ENCODE measurements at places on chromosomes 6 and 20.

DNA sequence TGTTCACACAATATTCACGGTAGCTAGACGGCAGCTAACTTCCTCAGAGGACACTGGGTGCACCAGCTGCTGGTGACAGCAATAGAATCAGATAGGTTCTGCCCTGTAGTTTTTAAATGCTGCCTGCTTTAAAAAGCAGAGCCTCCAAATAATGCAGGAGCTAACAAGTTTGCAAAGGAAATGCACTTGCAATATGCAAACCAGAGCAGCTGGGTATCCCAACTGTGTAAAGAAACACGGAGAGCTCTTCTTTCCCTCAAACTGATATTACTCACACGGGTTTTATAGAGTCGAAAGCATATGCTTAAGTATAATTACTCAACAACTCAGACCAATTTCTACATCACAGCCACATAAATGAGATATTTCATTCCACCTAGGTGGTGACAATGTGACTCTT lies 432.7 kb downstream of the TFAP2A start:
- no peak for DNase-seq

GRCh38 chr6:123966618-123967017 lies 163.0 kb downstream of the NKAIN2 start:
- DNase-seq, result no peak

GRCh38 chr6:37021356-37022129 lies 16.1 kb downstream of the FGD2 start:
- peak; percentile 64 for DNase-seq

GRCh38 chr6:13920552-13920951 lies 4.2 kb upstream of the RNF182 start:
- DNase-seq, result peak; percentile 39

- no peak for DNase-seq
Measured at GRCh38 chr6:36430351-36430750, 12.3 kb downstream of the PXT1 start.

GRCh38 chr20:11015440-11015839 lies 341.6 kb upstream of the JAG1 start:
- no peak for DNase-seq

DNA sequence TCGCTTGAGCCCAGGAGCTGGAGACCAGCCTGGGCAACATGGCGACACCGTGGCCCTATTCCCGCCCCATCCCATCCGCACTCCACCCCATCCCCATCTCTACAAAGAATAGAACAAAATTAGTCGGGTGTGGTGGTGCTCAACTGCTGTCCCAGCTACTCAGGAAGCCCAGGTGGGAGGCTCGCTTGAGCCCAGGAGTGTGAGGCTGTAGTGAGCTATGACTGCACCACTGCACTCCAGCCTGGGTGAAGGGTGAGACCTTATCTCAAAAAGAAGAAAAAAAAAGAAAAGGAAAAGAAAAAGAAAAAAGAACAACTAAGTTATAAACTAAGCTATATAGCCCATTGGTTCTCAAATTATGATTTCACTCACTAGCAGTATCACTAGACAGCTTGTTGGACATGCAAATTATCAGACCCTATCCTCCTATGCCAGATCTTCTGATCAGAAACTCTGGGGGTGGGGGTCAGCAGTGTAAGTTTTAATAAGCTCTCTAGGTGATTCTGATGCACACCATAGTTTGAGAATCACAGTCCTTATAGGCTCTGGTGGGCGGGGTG lies 491 bp upstream of the ITCH start:
- peak; percentile 46 for DNase-seq

DNA sequence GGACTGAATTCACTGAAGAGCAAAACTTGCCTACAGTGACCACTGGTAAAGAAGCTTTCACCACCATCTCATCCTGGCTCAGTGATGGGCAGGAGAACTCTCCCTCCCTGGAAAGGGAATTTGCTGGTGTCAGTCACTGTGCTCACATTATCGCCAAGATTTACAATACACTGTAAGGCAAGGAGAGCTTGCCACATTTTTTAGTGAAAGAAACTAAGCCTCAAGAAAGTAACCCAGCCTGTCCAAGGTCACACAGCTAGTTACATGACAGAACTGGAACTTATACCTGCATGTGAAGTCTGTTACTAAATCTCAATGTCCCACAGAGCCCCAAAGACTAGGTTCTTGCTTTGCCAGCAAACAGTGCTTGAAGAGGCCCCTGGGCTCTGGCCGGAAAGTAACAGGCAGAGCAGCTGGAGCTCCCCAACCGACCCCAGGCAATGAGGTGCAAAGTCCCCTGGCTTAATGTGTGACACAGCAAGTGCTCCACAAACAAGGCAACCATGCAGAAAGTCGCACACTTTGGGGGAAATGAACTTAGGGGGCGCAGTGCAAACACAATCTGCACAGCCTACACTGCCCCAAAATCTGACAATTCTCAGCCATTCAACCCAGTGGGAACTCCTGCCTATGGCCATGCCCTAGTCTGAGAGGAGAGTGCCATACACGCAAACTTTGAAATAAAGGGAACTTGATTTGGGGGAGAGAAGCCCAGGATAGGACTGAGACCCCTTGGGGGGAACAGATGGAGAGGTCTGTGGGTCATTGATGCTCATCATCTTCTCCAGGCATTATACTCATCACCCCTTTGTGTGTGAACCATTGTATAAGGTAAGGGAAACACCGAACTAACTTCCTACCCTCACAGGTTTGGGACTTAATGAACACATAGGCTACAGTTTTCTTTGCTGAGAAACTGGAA lies 1.9 kb downstream of the BCL2L1 start:
- DNase-seq, result peak; percentile 78

GRCh38 chr20:35171753-35172433 lies at the start of gene PROCR:
Gene PROCR, plus strand, starts transcription at chr20:35172072. Its CDS starts 83 bp downstream, at chr20:35172155.
- DNase-seq, result peak; percentile 93

DNA sequence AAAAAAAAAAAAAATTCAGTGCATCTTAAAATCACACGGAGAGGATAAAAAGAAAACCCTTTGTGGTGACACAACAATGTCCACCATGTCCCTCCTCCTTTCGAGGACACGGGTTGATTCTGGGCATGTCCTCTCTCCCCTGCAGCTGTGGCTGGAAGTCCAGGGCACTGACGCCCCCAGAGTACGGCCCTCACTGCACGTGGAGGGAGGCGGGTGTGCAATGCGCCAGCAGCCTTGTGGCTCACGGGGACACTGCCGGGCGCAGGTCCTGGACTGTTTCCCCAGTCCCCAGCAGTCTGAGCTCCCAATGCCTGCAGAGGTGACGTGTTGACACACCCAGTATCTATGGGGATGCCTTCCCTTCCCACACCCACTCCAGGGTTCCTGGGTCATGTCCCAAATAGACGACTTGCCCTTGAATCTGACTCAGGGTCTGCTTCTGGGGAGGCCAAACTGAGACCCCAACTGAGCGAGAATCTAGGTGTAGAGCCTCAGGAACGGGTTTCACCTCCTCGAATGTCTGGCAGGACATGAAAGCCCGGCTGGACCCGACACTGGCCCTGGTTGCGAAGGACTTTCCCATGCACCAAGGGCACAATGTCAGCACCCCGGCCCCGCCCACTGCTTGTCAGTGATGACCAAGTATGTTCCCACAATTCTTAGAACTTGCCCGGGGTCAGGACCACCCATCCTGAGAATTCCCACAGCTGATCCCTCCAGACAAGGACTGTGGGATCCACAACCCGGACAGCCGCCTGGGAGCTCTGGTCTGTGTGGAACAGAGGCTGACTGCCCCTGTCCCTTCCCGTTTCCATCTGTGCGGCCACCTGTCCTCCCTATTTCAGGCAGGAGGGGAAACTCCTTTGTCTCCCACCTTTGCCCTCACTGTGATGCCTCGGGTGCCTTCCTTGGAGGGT lies 425.1 kb upstream of the SULF2 start:
- no peak for DNase-seq

- DNase-seq, result no peak
Measured at GRCh38 chr6:91082311-91082832, 495.5 kb upstream of the MAP3K7 start.

GRCh38 chr6:143823548-143823947 lies 19.6 kb upstream of the LTV1 start:
- DNase-seq, result no peak

DNA sequence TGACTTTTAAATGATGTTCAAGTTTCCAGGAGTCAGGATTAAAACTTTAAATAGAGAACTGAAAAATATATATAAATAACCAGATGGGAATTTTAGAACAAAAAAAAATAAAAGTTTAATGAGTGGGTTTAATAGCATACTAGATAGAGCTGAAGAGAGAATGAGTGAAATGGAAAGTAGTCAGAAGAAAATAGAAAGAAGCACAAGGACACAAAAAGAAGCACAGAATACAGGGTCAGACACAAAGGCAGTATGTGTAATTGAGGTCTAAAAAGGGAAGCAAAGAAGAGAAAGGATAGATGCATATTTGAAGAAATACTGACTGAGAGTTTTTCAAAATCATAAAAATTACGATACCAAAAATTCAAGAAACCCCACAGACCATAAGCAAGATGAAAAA lies 159.8 kb upstream of the FERMT1 start:
- no peak for DNase-seq

GRCh38 chr20:13552061-13552460 lies 86.7 kb downstream of the TASP1 start:
- no peak for DNase-seq

DNA sequence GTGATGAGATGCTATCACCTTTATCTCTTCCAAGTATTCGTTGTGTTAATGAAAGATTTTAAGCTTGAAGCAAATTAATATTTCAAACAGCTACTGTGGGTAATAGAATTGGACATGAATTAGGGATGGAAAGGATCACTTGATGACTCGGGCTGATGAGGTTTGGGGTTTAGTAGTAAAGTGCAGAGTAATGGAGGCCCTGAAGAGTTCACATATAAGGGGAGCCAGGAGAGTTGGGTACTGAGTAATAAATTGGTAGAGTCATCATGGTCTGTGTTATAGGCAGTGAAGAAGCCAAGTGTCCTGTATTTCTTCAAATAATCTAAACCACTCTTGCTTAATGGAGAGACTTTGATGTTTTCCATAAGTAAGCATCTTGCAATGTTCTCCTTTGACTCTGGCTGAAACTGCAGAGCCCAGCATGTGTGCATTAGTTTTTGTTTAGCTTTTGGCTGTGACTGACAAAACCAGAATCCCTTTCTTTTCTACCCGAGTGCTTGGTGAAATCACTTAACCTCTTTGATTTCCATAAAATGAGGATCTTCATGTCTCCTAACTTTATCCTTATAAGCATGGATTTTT lies 57.6 kb downstream of the L3MBTL3 start:
- DNase-seq, result peak; percentile 23

DNA sequence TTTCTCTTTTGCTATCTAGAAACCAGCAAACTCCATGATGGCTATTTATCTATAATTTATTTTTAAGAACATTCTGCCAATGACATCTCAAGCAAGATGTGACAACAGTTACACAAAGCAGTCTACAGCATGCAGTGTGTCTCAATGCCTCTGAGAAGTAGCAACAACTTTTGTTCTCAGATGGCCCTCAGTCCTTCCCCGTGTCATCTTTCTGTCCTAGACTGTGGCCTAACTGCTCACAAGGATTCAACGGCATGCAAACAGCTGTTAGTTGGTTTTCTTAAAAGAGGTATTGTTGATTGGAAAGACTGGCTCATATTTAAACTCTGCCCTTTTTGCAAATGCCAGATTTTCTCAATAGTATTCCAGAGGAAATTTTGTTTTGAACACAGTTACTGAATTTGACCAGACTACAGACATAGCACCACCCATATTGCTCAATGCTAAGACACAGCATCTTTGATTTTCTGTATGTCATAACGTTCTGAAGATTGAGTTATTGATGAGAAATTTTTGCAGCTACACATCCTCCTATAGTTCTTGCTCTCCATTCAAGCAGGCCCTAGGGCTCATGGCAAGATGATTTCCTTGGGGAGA lies 26.1 kb upstream of the F13A1 start:
- no peak for DNase-seq

DNA sequence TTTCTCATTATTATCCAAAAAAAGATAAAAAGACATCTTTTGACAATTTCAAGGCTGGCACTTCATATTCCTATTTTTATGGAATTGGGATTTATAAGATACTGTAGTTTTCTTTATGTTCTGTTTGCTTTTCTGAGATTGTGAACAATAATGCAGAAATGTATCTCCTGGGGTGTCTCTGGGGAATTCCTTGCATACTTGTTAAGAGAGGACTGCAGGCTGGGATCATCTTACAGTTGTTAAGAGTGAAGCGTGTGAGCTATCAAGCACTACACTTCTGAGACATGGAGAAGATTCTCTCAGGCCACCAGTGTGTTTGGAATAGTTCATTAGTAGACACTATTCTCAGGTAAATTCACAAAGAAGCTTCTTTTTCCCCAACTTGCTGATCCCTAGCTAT lies 963.3 kb upstream of the GJE1 start:
- DNase-seq, result no peak

DNA sequence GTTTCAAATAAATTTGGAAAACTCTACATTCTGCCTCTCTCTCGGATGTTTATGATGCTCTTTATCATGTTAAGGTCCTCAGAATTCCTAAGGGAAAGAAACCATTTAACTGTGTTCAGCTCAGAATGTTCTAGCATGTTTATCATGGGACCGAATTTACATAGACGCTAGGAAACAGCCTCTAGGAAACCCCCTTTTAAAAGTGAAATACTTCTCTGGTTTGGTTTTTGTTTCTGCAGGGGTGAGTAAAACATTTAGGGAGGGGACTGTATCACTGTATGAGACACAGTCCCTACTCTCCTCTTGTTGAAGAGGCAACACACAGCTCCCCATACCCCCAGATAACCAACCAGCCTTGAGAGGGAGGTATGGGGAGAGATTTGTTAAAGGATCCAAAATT lies 267.6 kb upstream of the SUPT3H start:
- no peak for DNase-seq

GRCh38 chr6:168919470-168920179 lies 334.0 kb downstream of the THBS2 start:
- DNase-seq, result no peak

- no peak for DNase-seq
Measured at GRCh38 chr6:126111327-126111726, 125.0 kb downstream of the TRMT11 start.

- no peak for DNase-seq
Measured at GRCh38 chr6:40598516-40598915, 11.4 kb upstream of the LRFN2 start.

- no peak for DNase-seq
Measured at GRCh38 chr6:125008261-125008703, 46.0 kb downstream of the RNF217 start.

- no peak for DNase-seq
Measured at GRCh38 chr6:17397764-17398194, 4.4 kb downstream of the CAP2 start.

DNA sequence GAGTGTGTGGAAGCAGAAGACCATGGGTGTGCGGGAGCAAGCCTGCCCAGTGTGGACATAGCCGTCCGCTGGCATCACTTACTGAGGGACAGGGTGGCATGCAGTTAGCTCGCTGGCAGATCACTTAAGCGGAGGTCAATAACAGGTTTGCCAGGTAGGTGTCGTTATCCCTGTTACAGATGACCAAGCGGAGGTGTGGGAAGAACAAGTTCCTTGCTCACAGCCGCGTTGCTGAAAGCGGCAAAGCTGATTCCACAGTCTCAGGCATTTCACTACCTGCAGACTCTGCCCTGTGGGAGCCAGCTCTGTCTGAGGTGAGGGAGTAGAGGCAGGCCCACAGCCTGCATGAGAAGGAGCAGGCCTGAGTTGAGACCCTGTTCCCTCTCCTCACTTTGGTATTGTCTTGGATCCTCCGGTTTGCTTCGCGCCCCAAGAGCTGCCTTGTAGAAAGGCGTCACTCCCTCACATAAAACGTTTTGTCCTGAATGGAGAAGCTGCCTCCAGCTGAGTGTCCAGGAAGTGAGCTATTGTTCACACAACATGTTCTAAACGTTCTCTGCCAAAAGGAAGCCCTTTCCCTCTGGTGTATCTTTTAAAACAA lies 96.9 kb downstream of the TCP11 start:
- DNase-seq, result no peak

All from stomach (tissue), 19 donors.